Sigmoid colon (tissue), 7 donors: ENCODE measurements at places on chromosomes 4 and X. TPM values are rescaled to one million over a fixed set of nuclear protein-coding genes. Genes with fewer than 3 reads are reported as not detected.

DNA sequence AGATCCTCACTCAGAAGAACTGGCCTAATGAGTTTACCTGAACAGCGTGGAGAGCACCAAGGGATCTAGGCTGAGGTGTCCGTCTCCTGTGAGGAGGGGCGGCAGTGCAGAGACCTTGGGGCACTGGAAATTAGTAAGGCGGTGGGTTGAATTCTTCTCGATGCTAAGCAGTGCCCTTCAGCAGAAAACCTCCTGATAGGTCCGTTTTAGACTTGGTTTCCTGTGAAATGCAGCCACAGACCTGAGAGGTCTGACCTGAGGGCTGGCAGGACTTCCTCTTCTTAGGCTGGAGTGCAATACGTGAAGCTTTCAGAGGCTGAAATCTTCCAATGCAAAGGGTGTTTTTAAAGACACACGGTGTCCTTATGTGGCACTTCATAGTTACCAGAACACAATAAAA, at the start of gene CLNK:
CLNK (minus strand) TSS at position 138 of the 400 bp plus-strand sequence. CDS start 16,899 bp downstream, outside the sequence.
- no peak for DNase-seq

- no peak for DNase-seq
These were observed 3.1 kb upstream of the TDO2 start for GRCh38 chr4:155900381-155900780.

GRCh38 chr4:173214661-173215060, 46.0 kb downstream of the GALNT7 start:
- DNase-seq, result no peak

GRCh38 chr4:21656832-21657231, 291.7 kb downstream of the KCNIP4 start:
- no peak for DNase-seq

DNA sequence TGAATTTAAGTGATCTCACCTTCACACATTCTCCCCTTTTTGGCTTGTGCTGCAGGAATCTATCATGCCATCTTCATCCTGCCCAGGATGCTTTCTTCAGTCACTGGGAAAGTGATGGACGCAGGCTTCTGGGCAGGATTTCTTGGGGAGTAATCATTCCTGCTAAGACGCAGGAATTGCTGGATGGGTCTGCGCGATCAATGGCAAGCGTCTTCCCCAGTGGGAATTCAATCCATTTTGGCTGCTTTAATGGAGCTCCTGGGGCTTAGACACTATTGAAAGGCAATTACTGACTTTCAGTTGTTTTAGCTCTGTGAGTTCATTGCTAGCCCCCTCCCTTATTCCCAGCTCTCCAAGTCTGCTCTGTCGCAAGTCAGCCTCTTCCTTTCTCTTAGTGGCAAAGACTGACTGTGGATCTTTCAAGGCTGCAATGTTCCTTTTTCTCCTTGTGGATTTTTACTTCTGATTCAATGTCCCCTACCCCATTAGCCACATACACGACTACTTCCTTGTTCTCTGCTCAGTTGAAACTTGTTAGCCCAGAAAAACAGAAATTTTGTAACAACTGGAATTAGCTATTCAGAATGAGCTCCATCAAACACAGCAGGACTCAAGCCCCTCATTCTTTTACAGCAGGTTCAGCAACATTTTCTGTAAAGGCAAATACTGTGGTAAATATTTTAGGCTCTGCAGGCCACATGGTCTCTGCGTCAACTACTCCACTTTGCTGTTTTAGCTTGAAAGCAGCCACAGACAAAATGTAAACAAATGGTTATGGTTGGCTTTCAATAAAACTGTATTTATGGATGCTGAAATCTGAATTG, 154.9 kb downstream of the ASB9 start:
- no peak for DNase-seq

DNA sequence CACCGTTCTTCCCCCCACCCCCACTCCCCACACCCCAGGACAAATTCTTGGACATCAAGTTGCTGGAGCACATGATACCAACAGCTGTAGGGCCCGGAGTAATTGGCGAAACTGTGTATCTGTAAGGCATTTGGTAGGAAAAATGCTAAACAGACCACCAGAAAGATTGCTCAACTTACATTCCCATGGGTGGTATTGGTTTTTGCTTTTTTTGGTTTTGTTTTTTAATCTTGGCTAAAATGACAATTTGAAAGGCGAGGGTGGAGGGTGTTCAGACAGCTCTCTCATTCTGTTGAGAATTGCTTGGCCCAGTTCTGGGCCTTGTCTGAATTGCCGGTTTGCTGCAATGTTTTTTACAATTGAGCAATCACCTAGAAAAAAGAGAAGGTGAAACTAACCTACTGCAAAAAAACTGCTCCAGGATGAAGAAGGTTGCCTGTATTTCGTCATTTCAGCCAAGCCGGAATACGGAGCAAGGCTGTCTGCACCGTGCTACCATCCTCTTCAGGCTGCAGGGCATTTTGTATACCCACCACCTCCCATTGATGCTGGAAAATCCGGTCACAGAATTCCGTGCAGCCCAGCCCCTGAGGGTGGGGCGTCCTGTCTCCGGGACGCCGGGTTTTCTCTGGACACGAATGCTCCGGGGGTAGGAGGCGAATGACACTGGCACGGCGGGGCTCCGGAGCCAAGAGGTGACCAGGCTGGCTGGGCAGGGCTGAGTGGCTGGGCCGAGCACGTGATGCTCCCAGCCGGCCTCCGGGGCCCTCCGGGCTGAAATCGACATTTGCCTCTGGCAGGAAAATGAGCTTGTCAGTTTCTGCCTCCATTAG, at the start of gene CLCN4:
CLCN4 (plus strand) TSS at position 777 of the 833 bp plus-strand sequence. CDS start 28,058 bp downstream, outside the sequence.
- DNase-seq, result peak; percentile 65

DNA sequence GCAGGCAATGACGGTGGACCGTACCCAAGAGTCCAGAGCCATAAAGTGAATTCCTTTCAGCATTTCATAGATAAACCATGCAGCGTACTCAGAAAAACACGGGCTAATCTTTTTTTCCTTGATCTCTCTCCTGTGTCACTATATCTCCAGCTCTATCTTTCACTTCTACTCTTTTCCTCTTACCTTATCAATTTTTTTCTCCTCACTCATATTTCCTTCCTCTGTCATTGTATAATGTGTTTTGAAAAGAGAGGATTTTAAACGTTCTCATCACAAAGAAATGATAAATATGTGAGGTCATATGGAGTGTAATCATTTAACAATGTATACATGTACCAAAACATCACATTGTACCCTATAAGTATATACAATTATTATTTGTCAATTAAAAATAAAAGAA, 176.5 kb downstream of the CPE start:
- no peak for DNase-seq

DNA sequence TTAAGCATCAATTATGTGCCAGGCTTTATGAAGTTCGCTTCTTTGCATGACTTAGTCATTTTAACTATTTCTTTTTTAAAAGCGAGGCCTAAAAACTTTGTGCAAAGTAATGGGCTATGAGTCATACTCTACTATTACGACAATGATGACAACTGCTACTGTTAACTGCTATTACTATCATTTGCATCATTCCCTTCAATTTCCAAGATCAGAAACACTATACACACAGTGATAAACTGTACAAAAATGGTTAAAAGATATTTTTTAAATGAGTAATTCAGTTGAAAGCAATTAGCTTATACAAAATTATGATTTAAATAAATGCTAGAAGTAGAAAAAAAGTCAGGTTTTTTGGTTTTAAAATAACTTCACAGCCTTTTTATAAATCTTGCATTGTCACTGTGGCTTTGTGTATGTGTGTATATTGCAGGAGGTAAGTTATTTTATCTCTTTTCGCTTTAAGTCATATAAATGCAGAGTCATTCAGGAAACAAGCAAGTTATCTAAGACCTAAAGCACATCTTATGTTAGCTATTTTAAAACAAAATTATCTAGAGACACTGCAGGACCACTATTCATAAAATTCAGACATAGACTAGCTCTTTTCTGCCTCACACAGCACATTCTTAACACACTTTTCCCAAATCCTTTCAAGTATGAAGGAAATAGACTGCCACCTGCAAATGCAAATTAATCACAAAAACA, 18.5 kb upstream of the CXCL3 start:
- no peak for DNase-seq

- DNase-seq, result no peak
These were observed 17.6 kb upstream of the BOD1L1 start for GRCh38 chr4:13645075-13645474.

GRCh38 chr4:27271555-27271954, 410.9 kb downstream of the STIM2 start:
- no peak for DNase-seq

- peak; percentile 64 for DNase-seq
These were observed at the start of gene CCDC160 for GRCh38 chrX:134236626-134237614. Gene CCDC160 (plus strand): TSS chrX:134237182. CDS start chrX:134244801, 7,619 bp downstream.

DNA sequence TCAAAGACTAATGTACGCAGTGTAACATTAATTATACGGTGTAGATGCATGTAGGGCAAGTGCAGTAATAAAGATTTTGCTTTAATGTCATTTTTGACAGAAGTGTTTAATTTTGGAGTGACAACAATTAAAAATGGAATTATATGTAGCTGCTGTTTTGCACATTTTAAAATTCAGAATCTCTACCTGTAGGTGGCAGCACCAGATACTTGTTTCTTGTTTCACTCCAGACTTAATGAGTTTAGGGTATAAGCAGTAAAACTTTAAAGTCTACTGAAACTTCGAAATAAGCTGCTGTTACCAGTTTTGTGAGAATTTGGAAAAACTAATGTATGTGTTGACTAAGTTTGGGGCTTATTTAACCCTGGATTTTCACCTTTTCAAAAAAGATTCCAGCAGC, 144.9 kb downstream of the POLA1 start:
- no peak for DNase-seq

- no peak for DNase-seq
These were observed 43.7 kb downstream of the SMAD1 start for GRCh38 chr4:145525291-145525740.

- DNase-seq, result no peak
These were observed 23.9 kb upstream of the TMSB4X start for GRCh38 chrX:12950851-12951594.

GRCh38 chr4:76306882-76307659, 538 bp downstream of the STBD1 start:
- peak; percentile 82 for DNase-seq

DNA sequence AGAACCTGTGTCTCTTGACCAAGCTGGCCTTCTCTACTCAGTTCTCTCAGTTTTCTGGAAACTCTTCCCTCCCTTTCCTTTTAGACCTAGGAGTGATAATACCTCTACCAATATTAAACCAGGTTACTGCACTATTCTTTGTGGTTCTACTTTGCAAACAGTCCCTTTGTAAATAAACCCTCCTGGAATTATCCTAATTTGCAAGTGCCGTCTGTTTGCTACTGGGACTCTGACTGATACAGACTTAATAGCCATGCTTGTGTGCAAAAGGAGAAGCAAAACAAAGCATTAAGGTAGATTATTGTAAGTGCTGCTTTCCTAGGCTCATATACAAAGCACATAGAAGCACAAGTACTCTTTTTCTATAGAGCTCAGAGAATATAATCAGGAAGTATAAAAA, 507.0 kb downstream of the INPP4B start:
- no peak for DNase-seq

GRCh38 chr4:21555083-21555482, 393.5 kb downstream of the KCNIP4 start:
- DNase-seq, result no peak

DNA sequence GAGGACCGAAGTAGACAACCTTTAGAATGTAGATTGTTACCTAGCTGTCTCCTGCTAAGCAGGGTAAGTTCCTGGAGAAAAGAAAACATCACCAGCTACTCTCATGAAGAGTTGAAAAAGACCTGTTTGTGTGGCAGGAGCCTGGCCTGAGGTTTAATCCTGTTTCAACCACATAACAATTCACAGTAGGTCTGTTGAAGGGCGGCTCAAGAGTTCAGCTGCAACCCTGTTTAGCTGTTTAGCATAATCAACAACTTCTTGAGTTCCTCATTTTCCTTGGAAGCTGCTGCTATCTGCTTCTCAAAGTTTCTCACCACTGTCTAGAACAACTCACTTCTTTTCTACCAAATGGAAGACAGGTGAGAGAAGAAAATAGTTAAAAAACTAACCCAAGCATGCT, 170.4 kb upstream of the TET2 start:
- DNase-seq, result no peak

GRCh38 chr4:15395311-15395710, 32.5 kb upstream of the C1QTNF7 start:
- DNase-seq, result no peak

- peak; percentile 67 for DNase-seq
These were observed 795 bp upstream of the SH3KBP1 start for GRCh38 chrX:19887911-19888879.

GRCh38 chr4:39514888-39515401, 12.3 kb downstream of the UGDH start:
- no peak for DNase-seq

CLNK gene
- total RNA-seq, result not detected

CSAG2 gene
- total RNA-seq, result not detected

ASB12 gene
- 0.36 TPM for total RNA-seq

CCNA2 gene
- 2.3 TPM for total RNA-seq

PPEF2 gene
- total RNA-seq, result not detected

STAP1 gene
- total RNA-seq, result not detected

OCRL gene
- 16.6 TPM for total RNA-seq

BBS7 gene
- 12.7 TPM for total RNA-seq

TCP11X2 gene
- total RNA-seq, result not detected

MAMLD1 gene
- 1.2 TPM for total RNA-seq
